Cardiac ventricle fibroblast (primary cell): ENCODE measurements at places on chromosomes 7 and 10. TPM values are rescaled to one million over a fixed set of nuclear protein-coding genes. Genes with fewer than 3 reads are reported as not detected.

TAF5 gene
- total RNA-seq: 3.1 and 3.2 TPM in 2 replicates

GLI3 gene
- 11.1 and 12.9 TPM in 2 replicates for total RNA-seq

SAMD9L gene
- 6.5 and 6.9 TPM in 2 replicates for total RNA-seq

FFAR4 gene
- total RNA-seq: not detected in 2 replicates

GPER1 gene
- total RNA-seq: 5.6 and 7.6 TPM in 2 replicates
